ENCODE measurements at places on chromosomes 5 and 9.
A peak's percentile ranks its signal among the peaks of the same experiment; 100 is the strongest.

DNA sequence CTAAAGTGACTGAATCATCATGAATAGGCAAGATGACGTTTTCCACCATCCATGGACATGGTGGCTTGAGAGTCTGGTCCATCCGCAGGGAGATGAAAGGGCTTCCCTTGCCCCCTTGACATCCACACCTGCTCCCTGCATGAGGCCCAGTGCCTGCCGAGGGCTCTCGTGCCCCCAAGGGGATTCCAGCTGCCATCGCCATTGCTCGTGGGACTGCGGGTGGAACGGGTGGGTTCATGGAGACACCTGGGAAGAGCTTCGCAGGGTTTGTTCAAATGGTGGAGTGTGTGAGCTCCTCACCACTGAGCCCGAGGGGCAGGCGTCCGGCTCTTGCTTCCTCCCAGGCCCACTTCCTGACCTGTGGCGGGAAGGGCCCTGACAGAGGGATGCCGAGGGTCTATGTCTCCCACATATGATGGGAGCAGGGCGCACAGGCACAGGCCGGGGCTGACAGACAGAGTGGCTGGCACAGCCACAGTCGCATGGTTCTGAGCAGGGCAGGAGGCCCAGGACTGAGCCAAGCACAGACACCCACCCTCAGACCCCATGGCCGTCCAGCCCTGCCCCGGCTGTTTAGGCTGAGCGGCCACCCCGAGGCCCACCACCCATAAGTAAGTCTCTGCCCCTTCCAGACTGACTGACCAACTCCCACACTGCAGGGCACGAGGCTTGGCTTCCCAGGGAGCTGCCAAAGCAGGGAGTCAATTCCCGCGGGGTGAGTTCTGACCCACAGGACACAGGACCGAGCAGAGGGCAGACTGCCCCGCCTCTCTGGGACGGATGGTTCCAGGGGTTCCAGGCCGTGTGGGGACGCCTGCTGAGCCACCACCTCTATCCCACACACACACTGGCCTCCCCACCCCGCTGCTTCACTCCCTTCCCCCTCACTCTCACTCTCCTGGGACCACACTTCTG lies 70.0 kb upstream of the PPP1R26 start:
- DNase-seq: no peak

DNA sequence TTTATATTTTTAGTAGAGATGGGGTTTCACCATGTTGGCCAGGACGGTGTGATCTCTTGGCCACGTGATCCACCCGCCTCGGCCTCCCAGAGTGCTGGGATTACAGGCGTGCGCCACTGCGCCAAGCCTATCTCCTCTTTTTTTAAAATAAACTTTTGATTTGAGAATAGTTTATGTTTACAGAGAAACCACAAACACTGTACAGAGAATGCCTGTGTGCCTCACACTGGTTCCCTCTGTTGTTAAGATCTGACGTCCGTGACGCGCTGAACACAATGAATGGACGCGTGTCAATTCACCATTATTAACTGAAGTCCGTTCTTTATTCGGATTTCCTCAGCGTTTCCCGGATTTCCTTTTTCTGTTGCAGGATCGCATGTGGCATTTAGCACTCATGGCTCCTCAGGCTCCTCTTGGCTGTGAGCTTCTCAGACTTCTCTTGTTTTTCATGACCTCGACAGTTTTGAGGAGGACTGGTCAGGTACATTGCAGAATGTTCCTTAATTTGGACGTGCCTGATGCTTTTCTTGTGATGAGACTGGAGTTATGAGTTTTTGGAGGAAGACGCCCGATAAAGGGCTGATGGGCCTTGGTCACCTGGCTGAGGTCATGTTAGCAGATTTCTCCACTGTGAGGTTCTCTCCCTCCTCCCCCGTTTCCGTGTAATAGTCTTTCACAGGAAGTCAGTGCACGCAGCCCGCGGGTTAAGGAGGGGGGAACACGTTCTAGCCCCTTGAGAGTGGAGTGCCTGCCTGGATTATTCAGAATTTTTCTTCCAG lies 69.6 kb downstream of the ANKRD33B start:
- no peak for DNase-seq

DNA sequence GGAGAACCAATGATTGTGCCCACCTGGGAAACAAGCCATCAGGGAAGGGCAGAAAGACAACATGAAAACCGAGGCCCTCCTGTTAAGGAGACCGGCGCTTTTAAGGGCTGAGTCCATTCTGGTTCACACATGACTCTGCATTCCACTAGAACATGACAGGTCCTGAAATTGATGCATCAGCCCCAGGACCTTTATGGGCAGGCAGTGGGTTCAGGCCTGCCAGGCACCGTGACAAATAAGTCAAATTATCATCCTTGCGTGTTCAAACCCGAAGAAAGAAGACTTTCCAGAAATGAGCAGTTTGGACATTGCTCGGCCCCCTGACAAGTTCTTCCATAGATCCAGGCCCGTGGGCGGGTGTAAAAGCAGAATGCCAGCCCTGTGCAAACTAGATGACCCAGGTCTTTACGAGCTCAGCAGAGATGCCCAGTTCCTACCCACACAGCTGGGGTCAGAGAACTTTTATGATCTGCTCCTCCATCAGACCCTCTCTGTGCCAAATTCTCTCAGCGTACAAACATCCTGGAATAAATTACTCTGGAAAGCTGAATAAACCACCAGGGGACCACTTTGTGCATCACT lies 295.5 kb upstream of the WWC1 start:
- DNase-seq: no peak

- no peak for DNase-seq
Measured at GRCh38 chr9:97853056-97853843, at the start of gene FOXE1. Gene FOXE1, plus strand, starts transcription at chr9:97853226. Its CDS starts 689 bp downstream, at chr9:97853915.

GRCh38 chr9:115207003-115207836 lies 89.3 kb upstream of the TNC start:
- no peak for DNase-seq

- DNase-seq: no peak
Measured at GRCh38 chr5:35060236-35060635, 12.5 kb upstream of the AGXT2 start.

DNA sequence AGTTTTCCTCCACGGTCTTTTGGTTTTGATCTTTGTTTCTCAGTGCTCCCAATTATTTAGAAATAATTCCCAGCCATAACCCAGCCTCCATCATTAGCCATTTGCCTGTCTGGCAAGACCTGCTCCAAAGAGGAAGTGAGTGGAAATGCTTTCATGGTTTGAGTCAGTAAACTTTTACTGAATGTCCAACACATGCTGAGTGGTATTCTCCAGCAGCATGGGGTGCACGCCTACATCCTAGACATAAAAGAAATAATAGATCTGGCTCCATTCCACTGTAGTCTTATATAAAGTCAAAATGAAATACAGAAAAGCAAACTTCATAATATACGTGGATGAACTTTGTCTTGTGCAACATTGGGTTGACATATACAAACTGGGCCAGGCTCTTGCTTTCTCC lies 757.2 kb downstream of the TLE1 start:
- DNase-seq: no peak

DNA sequence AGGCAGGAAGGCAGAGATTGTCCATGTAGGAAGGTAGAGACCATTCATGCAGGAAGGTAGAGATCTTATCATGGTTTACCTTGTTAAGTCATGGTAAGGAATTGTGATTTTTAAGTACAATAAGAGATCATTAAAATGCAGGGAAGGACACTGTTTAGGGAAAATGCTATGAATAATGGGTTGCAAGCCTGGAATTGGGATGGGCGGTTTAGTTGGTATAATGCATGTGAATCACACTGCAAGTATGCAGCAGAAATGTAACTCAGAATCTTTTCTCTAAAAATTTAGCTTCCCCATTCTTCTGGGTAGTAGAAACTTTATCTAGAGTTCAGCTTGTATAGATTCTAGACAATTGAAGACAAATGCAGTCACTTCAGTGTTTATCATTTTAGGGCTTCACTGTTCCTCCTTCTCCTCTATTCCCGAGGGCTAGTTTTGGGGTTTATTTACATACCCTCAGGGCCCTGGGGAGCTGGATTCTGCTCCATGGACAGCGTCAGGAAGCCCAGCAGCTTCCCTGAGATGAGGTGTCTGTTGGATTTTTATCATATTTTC lies 212.0 kb downstream of the SREK1 start:
- no peak for DNase-seq

GRCh38 chr9:131125038-131125287 lies 423 bp upstream of the NUP214 start:
- DNase-seq: no peak

- DNase-seq: no peak
Measured at GRCh38 chr9:96258967-96259366, 43.0 kb downstream of the HSD17B3 start.

- no peak for DNase-seq
Measured at GRCh38 chr5:145983446-145983845, 47.1 kb downstream of the SH3RF2 start.

DNA sequence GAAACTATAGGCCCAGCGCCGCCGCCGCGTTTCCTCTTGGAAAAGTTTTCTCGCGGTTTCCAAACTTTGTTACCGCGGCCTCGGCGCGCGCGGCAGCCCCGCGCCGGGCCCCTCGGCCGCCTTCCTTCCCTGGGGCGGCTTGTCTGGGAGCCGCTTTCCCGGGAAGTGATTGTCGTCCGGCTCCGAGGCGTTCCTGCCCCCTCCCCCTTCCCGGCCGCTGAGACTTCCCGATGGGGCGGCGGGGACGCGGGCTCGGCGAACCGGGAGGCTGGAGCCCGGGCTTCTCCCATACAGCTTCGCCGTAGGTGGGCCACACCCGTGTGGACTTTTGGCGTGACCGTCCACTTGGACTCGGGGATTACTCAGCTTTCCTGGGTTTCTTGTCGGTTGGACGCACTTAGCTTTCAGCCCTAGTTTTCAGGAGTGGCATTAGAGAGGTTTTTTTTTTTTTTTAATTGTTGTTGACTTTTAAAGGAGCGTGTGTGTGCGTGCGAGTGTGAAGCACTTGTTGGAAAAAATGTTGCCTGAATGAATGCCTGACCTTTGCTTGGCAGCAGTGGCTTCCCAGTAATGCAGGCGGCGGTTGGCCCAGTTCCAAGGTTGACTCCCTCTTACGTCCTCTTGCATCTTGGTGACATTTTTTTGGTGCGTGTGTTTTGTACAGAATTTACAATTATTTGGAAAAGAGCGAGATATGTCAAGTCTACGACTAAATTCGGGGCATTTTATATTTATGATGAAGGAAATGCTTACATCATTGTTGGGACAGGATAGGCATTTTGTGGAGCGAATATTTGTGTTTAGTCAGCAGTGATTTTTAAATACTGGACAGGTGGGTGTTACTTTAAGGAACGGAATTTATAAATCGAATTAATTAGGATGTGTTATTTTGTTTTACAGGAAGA lies 821 bp downstream of the CTNNA1 start:
- peak; percentile 36 for DNase-seq

- DNase-seq: peak; percentile 81
Measured at GRCh38 chr5:77030097-77031071, at the start of gene AGGF1. Gene AGGF1, plus strand, starts transcription at chr5:77030404. Its CDS starts 363 bp downstream, at chr5:77030767.

GRCh38 chr5:180815293-180815917 lies 12.8 kb upstream of the MGAT1 start:
- DNase-seq: no peak

GRCh38 chr9:89999534-90000370 lies 394.9 kb downstream of the GADD45G start:
- DNase-seq: no peak

GRCh38 chr9:69085569-69086283 lies 50.2 kb downstream of the FXN start:
- no peak for DNase-seq

DNA sequence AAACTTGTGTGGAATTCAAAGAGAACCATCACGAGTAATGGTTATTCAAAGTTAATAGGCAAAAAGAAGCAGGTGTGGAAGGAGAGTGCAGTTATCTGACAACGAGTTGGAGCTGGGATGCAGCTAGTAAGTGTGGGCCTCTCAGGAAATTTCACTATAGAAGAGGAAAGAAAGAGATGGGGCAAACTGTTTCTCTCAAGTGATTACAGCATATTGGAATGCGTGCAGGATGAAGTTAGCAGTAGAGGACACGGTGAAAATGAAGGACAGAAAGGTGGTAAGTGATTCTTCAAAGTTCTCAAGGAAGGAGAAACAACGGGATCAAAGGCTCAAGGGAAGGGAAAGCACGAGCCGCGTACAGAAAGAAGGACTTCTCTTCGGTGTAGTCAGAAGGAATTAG lies 84.0 kb downstream of the ADAMTS12 start:
- no peak for DNase-seq

DNA sequence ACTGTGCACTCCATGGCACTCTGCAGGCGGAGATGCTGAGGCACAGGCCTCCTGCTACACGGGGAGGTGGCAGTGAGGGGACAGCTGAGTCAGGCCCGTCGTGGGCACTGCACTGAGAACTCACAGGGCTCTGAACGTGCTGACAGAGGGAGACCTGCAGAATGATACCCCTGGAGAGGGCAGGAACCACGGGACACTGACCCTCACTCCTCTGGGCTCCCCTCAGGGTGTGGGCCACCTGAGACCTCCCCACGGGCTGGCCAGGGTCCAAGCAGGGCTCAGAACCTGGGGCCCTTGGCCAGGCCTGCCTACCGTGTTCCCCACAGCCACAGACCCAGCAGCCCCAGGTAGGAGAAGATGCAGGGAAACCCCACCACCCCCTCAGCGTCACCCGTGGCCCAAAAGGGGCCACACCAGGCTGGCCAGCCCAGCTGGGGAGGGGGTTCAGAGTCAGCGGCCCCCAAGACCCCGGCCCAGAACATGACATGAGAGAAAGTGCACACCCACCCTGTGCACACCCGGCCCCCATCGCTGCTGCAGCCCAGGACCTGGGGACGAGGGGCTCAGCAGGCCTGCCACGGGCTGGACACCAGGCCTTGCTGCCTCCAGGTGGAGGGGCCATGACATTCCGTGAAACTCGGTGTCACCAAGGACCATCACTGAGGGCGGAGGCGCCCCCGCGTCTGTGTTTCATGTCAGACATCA lies 30.9 kb downstream of the GLT6D1 start:
- no peak for DNase-seq

GRCh38 chr9:133706307-133707050 lies 31.7 kb downstream of the SARDH start:
- no peak for DNase-seq

DNA sequence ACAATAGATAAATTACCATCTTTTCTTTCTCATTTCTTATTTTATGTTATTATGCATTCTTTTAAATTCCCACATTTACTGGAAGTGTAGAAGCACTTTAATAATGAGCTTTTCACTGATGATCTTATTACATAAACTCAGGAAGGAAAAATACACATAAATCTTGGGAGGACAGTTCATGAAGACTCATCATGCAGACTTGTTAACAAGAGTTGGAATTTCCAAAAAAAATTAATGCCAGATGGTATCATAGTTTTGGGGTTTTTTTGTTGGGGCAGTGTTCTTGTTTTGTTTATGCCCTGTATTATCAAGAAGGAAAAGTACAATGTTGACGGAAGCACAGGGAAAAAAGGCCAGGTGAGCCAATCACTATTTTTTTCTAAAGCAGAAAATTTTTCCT lies 35.1 kb downstream of the CEMIP2 start:
- DNase-seq: no peak

- no peak for DNase-seq
Measured at GRCh38 chr5:37319037-37319782, 51.7 kb downstream of the NUP155 start.

- DNase-seq: no peak
Measured at GRCh38 chr9:135617538-135617900, 21.8 kb downstream of the GLT6D1 start.

- peak; percentile 38 for DNase-seq
Measured at GRCh38 chr5:158591301-158591863, 508.3 kb downstream of the EBF1 start.

All from NCI-H1048 (cell line).